ENCODE measurements at places on chromosomes 11 and 22. TPM values are rescaled to one million over a fixed set of nuclear protein-coding genes. Genes with fewer than 3 reads are reported as not detected.
A peak's percentile ranks its signal among the peaks of the same experiment; 100 is the strongest.

- peak; percentile 86 for ATAC-seq
These were observed 139.9 kb upstream of the NARS2 start for GRCh38 chr11:78714539-78714938.

DNA sequence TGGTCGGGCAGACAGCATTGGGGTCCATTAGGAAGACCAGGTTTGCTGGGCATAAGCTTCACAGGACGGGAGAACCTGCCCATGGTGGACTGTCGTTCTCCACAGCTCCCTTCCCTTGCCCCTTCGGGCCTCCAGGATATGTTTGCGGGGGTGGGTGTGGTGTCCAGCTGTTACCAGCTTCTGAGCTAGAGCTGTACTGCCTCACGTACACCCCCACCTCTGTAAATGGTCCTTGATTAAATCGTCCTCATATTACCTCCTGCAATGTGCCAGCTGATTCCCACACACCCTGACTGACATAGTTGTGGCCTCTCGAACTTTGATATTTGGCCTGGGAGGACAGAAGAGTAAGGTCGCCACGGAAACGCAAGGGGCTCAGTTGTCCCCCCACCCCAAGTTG lies 16.2 kb upstream of the BCR start:
- no peak for ATAC-seq

- ATAC-seq: no peak
These were observed 1.1 kb upstream of the GPR83 start for GRCh38 chr11:94402355-94402754.

DNA sequence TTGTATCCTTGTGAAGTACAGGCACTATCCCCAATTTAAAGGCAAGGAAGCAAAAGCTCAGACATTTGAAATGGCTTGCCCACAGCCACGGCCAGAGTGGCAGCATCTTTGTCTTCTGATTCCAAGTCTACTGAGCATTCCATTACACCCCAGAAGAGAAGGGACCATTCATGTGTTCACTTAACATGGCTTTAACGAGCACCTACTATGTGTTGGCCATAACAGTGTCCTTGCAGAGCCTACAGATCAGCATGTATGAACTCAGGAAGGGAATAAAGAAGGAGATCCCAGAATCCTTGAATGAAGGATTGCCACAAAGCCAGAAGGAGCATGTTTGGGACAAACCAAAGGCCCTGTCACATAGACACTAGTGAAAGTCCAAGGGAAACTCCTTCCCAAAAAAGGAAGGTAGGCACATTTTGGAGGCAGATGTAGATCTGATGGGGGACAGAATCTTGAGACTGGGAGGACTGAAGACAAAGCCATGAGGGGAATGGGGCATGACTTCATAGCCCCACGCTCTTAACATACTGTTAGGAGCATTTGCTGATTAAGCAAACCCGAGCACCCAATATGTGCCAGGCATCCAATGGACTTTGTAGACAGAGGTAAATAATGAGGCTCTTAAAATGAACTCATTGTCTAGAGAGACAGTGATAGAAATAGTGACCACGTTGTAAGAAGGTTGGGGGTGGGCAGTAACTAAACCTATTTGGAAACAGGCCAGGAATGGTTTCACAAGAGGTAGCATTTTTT lies 54.9 kb downstream of the P4HA3 start:
- ATAC-seq: no peak

- no peak for ATAC-seq
These were observed 157.5 kb downstream of the CHST1 start for GRCh38 chr11:45507916-45508315.

FAM83F gene
- total RNA-seq: 50.7 TPM

- ATAC-seq: no peak
These were observed 4.2 kb downstream of the TTLL8 start for GRCh38 chr22:50053861-50054260.

DNA sequence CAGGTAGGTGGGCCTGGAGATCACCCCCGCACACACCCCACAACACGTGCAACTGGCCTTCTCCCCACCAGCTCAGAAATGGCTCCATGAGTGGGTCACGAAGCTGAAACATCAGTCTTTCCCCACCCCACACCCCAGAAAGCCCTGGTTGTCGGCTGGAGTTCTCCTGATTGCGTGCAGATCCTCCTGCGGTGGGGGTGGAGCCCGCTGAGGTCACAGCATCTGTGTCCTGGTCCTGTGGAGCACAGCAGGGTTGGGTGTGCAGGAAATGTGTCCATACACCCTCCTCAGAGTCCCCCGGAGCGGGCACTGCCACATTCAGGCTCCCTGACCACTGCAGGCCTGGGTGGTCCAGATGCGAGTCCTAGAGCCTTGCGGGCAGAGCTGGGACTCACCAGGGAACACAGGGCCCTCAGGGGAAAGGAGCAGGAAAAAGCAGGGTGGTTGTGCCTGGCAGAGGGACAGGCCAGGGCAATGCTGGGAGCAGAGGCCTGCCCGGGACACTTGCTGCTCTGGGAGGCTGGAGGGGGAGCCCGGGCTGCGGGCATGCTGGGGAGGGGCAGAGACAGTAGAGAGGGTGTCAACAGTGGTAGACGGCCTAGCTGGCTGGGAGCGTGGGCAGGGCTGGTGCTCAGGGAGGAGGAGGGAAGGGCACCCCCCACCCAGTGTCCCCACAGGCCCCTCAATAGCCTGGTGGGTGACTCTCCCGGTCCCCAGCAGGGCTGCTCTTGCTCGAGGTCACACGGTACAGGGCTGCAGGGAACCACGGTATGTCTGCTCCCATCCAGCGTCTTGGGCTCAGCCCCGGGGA lies 42.4 kb upstream of the PPARA start:
- ATAC-seq: no peak

- ATAC-seq: no peak
These were observed 263.5 kb upstream of the CCDC179 start for GRCh38 chr11:23123753-23124152.

MPZL2 gene
- total RNA-seq: 457 TPM

DNA sequence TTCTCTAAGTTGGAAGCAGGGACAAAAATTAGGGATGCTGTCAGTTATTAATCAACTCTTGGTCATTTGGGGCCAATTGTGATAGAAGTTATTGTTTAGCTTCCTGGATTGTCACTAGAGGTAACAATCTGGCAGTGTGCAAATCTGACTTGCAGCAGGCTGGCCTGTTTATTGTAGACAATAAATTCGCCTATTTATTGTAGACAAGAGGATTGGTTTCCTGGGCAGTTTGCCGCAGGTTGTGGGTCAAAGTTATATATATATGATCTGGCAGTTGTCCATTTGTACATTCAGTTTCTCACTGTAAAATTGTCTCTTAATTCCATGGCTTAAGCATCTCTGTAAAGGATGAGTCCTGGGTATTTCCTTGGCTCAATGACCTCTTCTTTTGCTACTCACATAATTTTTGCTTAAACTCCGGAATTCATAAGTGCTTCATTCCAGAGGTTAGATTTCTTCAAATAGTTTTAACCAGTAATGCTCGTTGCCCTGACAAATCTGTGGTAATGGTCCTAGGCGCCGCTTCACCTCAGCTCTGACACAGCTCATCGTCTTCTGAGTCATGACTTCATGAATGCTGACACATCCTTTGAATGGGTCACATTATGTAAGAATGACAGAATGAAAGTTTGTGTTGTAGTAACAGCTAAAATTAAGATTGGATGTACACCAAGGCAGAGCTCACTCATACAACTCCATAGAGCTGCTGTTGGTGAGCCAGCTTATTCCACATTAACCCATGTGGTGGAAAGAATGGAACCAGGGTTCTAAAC lies 7.8 kb upstream of the MMP3 start:
- peak; percentile 70 for ATAC-seq

RHOG gene
- total RNA-seq: 59.7 TPM

OR8D1 gene
- total RNA-seq: not detected

OR2AG1 gene
- not detected for total RNA-seq

GRCh38 chr11:72375241-72375960 lies 58.9 kb downstream of the CLPB start:
- ATAC-seq: no peak

DNA sequence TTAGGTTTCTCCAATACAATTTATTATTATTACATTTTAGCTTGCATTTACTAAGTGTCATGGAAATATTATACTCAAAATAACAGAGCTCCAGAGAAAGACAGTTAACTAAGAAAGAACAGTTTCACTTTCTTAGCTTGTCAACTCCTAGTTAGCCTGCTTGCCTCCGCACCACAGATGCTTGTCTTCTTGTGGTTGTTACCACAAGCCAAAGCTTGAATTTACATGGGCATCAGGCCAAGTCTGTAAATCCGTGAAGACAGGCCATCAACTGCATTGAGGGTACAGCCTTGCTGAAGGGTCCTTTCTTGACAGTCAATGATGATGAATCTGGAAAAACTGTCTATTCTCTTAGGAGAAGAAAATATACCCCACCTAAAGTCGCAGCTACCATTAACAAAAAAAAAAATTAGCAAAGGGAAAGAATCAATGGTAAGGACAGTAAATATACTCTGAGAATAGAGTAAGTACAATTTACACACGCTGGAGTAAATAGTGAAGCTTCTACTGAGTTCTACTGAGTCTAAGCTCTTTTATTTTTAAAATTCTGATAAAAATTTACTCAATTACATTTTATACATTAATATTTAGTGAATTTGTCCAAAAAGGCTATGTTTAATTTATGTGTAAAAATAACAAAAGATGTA lies 15.6 kb upstream of the DENND5A start:
- no peak for ATAC-seq

DNA sequence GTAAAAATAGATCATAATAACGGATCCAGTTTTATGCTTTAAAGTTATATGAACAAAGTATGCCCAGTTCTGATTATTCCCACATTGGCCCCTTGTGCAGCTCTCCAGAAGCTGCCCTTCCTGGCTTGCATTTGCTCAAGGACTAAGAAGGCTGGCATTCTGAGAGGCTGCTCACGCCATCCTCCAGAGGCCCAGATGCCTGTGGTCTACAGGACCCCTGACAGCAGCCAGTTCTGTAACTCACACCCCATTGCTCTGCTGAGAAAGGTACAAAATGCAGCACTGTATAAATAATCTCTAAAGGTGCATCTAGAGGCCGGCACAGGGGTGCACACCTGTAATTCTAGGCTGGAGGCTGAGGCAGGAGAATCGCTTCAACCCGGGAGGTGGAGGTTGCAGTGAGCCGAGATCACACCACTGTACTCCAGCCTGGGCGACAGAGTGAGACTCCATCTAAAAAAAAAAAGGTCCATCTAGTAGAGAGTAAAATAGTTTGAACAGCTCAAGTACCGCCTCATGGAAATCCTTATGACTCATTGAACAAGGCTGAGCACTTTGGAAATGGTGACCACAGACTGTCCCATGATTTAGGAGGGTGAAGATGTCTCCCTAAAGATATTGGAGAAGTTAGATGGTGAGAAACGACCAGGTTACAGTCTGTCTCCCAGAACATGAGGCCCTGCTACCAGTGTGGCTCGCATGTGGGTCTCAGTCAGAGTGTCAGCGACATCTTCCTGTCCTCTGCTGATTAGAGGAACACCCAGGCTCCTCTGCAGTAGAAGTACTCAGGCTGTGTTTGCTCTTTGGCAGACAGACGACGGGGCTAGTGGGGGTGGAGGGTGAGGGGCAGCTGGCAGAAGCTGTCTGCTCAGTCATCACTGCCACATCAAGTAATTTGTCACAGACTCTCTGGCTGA lies 56.3 kb downstream of the KREMEN1 start:
- no peak for ATAC-seq

TUG1 gene
- total RNA-seq: 41.0 TPM

DNA sequence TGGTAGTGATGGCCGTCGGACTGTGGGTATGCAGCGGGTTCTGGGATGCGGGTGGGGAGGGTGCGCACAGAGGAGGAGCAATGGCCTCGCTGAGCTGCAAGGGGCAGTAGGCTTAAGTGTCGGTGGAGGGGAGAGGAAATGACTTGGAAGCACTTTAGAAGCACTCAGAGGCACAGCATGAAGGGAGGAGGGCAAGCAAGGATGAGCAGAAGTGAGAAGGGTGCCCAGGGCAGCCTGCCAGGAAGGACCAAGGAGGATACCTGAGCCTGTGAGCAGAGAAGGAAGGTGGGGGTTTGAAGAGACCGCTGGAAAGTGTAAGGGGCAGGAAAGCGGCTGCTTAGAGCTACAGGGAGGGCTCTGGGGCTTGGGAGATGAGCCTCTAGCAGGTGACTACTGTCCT lies 330 bp downstream of the SLC5A1 start:
- ATAC-seq: no peak

- no peak for ATAC-seq
These were observed 246.1 kb upstream of the NARS2 start for GRCh38 chr11:78820741-78821140.

CD3G gene
- 0.76 TPM for total RNA-seq

KCNA4 gene
- not detected for total RNA-seq

EMID1 gene
- total RNA-seq: 0.84 TPM

NRGN gene
- total RNA-seq: 1.1 TPM

NPTXR gene
- total RNA-seq: 0.44 TPM
